Stimulated activated CD8-positive, alpha-beta memory T cell treated with anti-CD3 and anti-CD28 coated beads, Interleukin-2, amount 100 ng/mL, for 1 hour (primary cell): ENCODE measurements at places on chromosomes 1 and 21.

- DNase-seq: no peak
Measured at GRCh38 chr1:33343539-33343938, 22.6 kb upstream of the A3GALT2 start.

DNA sequence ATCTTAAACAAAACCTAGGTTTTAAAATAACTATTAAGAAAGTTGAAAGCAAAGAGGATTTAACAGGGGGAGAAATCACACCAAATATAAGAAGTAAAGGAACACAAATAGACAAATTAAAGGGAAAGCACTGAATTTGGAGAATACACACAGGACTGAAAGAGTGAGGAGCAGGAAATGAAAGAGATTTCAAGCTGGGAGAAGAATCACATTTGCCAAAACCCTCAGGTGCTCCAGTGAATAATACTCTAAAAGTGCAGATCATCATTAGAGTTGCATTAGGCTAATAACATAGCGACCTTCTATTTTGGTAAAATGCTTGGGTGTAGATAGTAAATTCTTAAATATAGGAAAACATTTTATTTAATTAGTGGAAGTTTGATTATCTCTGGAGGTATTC is 127.5 kb downstream of the TNNI3K start:
- no peak for DNase-seq

DNA sequence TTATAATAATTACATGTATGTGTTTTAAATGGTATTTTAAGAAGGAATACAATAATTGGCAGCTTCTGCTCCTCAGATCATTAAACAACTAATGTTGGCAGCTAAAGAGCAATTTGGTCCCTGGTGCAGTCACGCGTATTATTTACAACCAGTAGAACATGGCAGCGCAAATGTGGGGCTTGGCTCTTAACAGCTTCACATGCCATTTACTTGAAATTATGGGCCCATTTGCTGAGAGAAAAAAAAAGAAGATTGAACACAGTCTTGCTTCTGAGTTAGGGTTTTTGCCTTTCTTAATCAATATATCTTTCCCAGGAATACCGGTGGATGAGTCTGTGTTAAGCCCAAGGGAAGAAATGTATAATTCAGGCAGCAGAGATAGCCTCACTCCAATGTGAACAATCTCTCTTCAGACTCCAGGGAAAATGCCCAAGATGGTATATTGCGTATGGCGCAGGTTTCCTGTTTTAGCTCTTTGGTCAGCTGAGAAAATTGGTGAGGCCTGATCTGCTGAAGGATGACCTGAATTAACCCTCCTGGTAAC is 174.5 kb downstream of the DISC1 start:
- DNase-seq: no peak

DNA sequence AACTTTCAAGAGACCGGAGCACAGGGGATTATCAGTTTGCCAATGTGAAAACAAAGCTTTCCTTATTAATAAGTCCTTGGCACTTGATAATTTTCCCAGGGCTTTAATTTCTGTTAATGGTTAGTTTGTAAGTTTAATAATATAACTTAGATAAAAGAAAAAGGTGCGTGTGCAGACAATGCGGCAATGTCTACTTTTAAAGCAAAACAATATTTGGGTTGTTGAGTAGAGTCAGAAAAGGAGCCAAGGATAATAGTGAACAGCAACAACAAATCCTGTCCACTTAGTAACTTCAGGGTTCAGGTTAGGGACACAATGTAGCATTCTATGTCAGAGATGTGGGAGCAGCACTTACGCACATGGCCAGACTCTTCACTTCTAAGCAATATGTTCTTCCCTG is 469.6 kb upstream of the NFIA start:
- DNase-seq: no peak

DNA sequence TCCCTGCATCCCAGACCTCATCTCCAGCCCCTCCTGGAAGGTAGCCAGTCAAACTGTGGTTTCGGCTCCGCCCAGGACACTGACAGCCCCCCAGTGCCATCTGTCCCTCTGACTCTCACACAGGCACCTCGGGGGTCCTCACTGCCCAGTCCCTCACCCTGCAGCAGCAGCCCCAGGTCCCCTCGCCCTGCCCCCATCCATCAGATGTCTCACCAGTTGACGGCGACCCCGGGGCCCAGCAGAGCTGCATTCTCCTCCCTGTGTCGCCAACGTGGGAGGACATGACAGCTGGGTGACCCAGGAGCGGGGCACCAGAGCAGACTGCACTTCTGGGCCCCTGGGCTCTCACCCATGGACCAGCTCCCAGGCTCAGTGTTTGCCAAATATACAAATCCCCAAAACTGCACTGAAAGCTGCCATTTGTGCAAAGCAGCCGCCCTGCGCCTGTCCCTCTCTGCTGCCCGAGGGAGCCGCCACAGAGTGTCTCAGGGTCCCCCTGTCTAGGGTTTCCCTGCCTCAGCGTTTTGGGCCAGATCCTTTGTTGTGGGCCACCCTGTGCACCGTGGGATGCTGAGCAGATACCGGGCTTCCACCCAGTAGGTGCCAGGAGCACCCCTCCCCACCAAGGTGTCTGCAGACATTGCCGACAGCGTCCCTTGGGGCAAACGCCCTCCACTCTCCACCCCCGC is 48.2 kb downstream of the PRDM15 start:
- no peak for DNase-seq

GRCh38 chr1:45348609-45348965 is 8.3 kb upstream of the MUTYH start:
- no peak for DNase-seq

GRCh38 chr1:30589083-30589482 is 134.3 kb downstream of the MATN1 start:
- DNase-seq: no peak

DNA sequence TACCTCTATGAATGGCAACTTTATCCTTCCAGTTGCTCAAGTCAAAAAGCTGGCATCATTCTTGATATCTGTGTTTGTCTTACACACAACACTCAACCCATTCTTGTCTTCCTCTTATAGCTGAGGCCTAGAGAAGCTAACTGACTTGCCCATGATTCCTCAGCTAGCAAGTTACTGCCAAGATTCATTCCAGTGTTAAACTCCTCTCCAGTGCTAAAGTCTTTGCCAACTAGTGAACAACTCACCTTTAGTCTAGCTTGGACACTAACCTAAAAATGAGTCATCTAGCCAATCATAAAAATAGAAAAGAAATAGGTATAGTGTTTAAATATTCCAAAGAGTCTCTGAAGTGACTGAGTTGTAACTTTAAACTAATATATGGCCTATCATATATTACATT is 45.6 kb upstream of the RGS2 start:
- DNase-seq: no peak

DNA sequence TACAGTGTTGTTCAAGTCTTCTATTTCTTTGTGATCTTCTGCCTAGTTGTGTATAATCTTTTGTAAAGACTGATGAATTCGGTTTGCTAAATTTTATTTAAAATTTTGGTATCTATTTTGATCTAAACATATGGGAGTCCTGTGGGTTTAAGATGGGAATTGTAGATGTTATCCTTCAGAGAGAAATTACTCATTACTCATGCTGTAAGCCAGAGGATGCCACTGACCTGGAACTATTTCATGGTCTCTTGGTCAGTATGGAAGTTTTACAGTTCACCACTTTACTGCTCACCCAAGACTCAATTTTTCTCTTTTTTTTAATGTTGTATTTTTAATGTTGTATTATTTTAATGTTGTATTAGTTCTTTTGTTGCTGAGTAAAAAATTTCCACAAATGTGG is 138.6 kb upstream of the B3GALT2 start:
- no peak for DNase-seq

DNA sequence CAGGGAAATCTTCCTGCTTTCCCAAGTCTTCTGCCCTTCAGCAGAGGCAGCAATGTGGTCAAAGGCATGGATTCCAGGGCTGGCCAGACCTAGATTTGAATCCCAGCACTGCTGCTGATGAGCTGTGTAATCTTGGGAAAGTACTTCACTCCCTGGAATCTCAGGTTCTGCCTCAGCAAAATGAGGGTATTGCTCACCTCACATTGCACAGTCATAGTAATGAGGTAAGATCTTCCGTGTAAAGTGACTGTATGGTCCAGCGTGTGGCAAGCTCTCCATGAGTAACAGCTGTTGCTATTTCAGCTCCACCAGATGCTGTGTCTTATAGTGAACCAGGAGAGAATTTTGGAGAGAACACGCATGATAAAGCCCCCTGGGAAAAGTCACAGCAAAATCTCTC is 56.1 kb upstream of the F3 start:
- no peak for DNase-seq

- no peak for DNase-seq
Measured at GRCh38 chr21:30148906-30149305, 17.7 kb downstream of the CLDN17 start.
